ENCODE measurements at places on chromosomes 12 and 14. TPM values are rescaled to one million over a fixed set of nuclear protein-coding genes. Genes with fewer than 3 reads are reported as not detected.
A peak's percentile ranks its signal among the peaks of the same experiment; 100 is the strongest.

Gene DCN
- 863 TPM for total RNA-seq

Gene TRPV4
- total RNA-seq = 3.9 TPM

Gene SLC5A8
- not detected for total RNA-seq

Gene GLIPR1L2
- total RNA-seq = 0.94 TPM

Gene CNTN1
- total RNA-seq = 4.8 TPM

Gene CHST11
- 27.2 TPM for total RNA-seq

Gene SLCO1C1
- 5.1 TPM for total RNA-seq

Gene P2RX2
- total RNA-seq = 0.27 TPM

DNA sequence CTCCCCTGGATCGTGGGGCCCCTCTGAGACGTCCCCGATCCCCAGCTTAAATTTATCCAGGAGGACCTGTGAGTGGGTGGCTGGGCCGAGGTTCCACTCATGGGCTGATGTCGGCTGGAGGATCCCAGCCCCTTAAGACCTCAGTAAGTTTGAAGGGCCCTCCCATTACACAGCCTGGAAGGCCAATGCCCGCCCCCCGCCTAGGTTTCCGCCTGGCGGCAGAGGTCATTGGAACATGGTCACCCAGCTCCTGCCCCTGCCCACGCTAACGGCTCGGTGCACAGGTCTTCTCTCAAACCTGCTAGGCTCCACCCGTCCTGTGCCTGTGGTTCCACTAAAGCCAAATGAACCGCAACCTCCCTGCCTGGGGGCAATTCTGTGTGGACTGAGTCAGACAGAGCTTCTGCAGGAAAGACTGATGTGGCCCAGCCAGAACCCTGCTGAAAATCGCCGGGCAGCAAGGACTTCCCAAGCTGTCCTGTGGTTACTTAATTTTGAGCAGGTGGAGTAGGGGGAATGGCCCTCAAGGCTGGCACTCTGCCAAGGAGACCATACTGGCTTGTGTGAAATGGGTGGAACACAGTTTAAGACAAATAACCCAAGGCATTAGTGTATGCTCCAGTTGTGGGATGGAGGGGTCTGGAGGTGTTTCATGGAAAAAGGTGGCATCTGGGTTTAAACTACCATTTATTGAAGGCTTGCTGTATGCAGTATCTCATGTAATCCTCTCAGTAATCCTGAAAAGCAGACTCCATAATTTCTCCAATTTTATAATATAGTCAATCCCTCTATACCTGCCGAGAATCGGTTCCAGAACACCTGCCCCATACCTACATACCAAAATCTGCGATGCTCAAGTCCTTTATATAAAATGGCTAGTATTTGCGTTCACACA is 903 bp upstream of the NT5DC3 start:
- no peaks in the 10 kb centered on the region for H3K27me3 ChIP-seq
- H3K36me3 ChIP-seq = peaks cover 1% of the 10 kb centered on the region
- H3K4me1 ChIP-seq = no peaks in the 10 kb centered on the region
- H3K4me3 ChIP-seq = no peak overlapping the region
- DNase-seq = peak; percentile 67

- no peak overlapping the region for H3K27ac ChIP-seq
- no peaks in the 10 kb centered on the region for H3K36me3 ChIP-seq
- H3K27me3 ChIP-seq = no peaks in the 10 kb centered on the region
- no peaks in the 10 kb centered on the region for H3K4me1 ChIP-seq
These were observed 59.0 kb downstream of the CCDC85C start for GRCh38 chr14:99544991-99545390.

DNA sequence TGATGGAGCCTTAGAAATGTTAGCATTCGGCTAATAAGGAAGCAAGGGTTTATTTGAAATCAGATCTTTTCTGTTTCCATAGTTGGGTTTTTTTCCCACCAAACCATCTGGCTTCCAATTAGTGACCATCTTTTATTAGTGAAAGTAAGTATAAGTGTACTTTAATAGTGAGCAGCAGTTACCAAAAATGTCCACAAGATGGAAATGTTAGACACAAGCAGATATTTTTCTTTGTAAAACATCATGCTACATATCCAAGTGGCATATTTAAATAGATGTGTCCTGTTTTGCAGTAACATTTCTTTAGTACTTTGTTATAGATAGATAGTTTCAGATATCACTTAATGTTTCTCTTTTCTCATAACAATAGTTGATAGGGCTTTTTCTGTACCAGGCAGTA is 28.8 kb downstream of the YEATS4 start:
- H3K4me1 ChIP-seq = no peaks in the 10 kb centered on the region
- no peak overlapping the region for H3K27ac ChIP-seq
- no peak for DNase-seq
- H3K4me3 ChIP-seq = no peak overlapping the region
- H3K27me3 ChIP-seq = no peaks in the 10 kb centered on the region
- H3K36me3 ChIP-seq = peaks cover 3% of the 10 kb centered on the region

DNA sequence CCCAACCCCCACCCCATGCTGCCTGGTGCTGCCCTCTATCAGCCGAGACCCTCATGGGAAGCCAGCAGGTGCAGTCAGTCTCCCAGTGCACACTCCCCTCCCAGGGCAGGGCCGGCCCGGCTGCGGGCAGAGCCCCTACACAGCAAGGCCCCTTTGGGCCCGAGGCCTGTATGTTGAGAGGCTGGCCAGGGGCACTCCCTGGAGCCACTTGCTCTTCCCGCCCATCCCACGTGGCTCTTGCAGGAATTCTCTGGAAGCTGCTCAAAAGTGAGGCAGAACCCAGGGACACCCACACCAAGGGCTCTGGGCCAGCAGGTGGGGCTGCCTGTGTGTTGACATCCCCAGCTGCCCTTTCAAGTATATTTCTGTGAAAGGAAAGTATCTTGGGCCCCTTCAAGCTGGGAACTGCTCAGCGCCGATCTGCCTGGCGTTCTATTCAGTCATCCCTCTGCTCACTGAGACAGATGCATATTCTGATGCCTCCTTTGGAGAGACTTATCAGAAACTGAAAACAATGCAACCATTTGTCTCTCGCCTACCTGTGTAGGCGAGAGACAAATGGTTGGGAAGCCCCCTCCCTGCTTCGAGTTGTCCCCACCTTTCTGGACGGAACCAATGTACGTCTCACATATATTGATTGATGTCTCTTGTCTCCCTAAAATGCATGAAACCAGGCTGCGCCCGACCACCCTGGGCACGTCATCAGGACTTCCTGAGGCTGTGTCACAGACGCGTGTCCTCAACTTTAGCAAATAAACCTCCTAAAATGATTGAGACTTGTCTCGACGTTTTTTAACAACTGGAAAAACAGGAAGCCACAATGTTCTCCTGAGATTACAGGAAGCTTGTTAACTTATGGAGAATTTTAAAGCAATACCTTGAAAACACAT is 6.0 kb downstream of the GPR132 start:
- no peak overlapping the region for H3K4me3 ChIP-seq
- no peaks in the 10 kb centered on the region for H3K36me3 ChIP-seq
- no peak overlapping the region for H3K27ac ChIP-seq
- no peaks in the 10 kb centered on the region for H3K4me1 ChIP-seq
- no peak for DNase-seq
- no peaks in the 10 kb centered on the region for H3K27me3 ChIP-seq

GRCh38 chr12:120064054-120064940 is 52.3 kb downstream of the RAB35 start:
- no peak for DNase-seq
- H3K4me3 ChIP-seq = no peak overlapping the region
- H3K27me3 ChIP-seq = no peaks in the 10 kb centered on the region

DNA sequence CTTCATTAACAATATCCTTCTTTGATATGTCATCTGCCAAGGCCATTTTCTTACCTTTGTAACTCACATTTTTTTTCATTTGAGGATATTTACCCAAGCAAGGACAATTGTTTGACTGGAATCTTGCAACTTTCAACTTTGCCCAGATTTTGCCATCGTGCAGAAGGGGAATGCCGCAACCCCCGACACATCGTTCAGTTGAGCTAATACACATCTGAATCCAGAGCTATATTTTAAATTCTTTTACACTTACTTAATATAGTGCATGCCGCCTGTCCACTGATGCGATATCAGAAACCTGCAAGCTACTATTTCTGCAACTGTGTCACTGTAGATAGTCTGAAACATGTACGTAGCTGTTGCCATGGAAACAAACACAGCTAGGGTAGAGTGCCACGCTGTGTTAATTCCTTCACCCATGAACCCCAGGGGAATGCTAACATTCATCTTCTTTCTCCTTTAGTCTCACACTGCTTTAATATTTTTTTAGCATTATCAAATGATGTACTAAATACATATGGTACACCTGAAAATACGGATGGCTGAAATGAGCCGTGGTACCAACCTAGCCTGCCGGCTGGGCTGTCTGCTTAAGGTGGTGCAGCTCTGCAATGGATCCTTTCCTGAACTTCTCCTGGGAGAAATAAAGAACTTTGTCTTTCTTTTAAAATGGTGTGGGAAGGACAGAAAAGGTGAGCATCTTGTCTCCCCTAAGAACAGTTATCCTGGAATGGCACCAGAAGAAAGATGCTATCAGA is 77.0 kb upstream of the FOXN3 start:
- H3K4me1 ChIP-seq = no peaks in the 10 kb centered on the region
- no peak overlapping the region for H3K27ac ChIP-seq
- H3K27me3 ChIP-seq = no peaks in the 10 kb centered on the region
- H3K4me3 ChIP-seq = no peak overlapping the region
- no peak for DNase-seq

DNA sequence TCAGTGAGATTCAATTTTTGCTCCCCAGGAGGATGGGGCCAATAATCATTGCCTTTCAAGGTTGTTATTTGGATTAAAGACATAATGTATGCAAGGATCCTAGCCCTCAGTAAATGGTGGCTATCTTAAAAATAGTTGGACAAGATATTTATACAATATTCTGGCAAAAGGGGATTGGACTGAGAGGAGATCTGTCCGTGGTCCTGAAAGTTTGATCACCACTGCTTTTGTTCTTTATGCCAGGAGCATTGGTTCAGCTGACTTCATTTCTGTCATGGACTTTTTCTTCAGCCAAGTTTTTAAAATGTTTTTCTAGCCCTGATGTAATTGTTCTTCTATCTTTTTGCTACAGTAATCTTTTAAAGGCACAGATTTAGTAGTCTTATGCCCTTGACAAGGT is 70.2 kb upstream of the TCL1A start:
- H3K27me3 ChIP-seq = no peaks in the 10 kb centered on the region
- DNase-seq = no peak
- H3K36me3 ChIP-seq = no peaks in the 10 kb centered on the region

DNA sequence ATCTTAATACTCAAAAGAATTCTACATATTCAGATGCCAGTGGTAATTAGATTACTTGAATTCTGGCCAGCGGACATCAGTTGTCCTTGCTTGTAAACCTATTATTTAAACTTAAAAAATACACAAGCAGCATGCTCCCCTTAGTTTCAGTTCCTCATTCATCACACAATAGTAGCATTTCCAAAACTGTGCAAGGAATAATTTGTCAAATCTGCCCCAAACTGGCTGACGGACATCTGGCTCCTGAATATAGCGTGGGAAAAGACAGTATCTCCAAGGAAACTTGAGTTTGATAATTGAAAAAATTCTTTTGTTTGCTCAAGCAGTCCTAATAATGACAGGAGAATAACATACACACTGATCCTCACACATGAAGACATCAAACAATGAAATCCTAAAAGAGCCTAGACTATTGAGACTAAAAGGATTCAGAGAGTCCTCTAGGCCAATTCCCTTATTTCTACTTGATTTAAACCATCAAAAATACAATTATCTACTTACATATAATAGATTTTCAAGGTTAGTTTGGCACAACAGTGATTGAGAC is 90.4 kb downstream of the KIF21A start:
- no peaks in the 10 kb centered on the region for H3K27me3 ChIP-seq
- no peaks in the 10 kb centered on the region for H3K36me3 ChIP-seq
- DNase-seq = no peak

DNA sequence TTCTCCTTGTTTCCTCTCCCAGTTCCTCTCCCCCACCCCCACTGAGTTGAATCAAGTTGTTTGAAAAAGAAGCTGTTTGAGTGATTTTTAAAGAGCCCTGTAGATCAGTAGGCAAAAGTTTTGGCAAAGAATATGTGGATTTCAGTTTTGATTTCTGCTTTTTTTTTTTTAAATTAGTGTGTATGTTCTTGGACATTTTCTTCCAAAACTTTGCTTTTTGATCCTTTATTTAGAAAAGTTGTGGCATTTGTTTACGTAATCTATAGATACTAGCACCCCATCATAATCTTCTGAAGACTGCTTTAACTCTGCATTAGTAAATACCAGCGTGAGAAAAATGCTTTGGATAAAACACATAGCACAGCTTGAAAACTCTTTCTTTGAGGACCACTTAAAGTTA is 190.3 kb upstream of the SEL1L start:
- DNase-seq = no peak
- H3K27ac ChIP-seq = no peak overlapping the region
- no peaks in the 10 kb centered on the region for H3K27me3 ChIP-seq
- no peaks in the 10 kb centered on the region for H3K36me3 ChIP-seq

DNA sequence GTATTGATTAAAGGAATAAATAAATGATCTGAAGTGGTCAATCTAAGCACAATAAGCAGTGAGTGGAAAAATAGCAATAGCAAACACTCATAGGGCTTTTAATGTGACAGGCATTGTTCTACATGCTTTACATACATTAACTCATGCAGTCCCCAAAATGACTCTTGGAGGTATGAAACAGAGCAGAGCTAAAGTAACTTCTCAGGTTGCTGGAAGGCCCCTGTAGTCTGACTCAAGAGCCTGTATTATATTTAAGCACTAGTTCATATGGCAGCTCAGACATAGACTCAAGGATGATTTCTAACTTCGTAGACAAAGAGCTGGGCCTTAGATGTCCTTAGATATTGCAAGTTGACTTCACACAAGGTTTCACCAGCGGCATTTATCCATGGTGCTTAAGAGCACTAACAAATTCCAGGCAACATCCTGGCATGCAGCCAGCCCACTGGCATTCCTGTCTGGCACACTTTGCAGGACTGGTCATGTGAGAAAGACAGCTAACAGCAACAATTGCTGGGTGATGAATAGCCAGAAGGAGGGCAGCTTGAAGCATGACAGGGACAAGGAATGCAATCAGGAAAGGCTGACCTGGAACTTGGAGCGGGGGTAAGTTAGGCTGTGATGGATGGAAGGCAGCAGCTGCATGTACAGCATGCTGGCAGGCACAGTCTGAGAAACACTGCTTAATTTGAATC is 22.9 kb upstream of the KTN1 start:
- peaks cover 1% of the 10 kb centered on the region for H3K27me3 ChIP-seq
- DNase-seq = peak; percentile 76
- H3K4me1 ChIP-seq = peaks cover 2% of the 10 kb centered on the region
- no peak overlapping the region for H3K27ac ChIP-seq
- no peak overlapping the region for H3K4me3 ChIP-seq
- no peaks in the 10 kb centered on the region for H3K36me3 ChIP-seq

DNA sequence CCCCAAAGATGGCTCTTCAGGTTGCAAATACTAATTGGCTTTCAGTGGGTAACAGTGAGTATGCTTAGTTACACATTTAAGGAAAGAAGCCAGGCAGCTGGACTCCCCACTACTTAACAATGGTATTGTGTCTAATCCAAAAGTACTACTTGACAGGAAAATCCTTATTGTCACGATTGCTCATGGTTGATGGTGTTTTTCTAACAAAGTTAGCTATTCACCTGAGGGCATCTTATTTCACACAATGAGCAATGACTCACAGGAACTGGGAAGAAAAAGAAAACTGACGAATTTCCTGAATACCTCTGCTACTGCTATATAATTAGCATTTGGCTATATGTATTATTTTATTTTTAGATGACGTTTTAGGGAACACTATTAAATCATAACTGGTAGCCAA is 33.4 kb upstream of the ALG10 start:
- no peak overlapping the region for H3K4me3 ChIP-seq
- no peak overlapping the region for H3K27ac ChIP-seq
- no peak for DNase-seq

GRCh38 chr14:103528587-103529382 is at the start of gene TRMT61A:
Gene TRMT61A, plus strand, starts transcription at chr14:103529196. Its CDS starts 783 bp downstream, at chr14:103529979.
- peak within 1 kb of the TSS; percentile 73 for H3K4me3 ChIP-seq
- H3K36me3 ChIP-seq = no peaks in the 10 kb centered on the region
- DNase-seq = peak; percentile 93
